ENCODE measurements at places on chromosomes 12 and 14. TPM values are rescaled to one million over a fixed set of nuclear protein-coding genes. Genes with fewer than 3 reads are reported as not detected.

Gene MYH7
- total RNA-seq = 4,592 TPM

Gene MLH3
- 16.1 TPM for total RNA-seq

Gene GRIP1
- total RNA-seq = 5.3 TPM

Gene SBNO1
- 19.8 TPM for total RNA-seq

Measured in right atrium auricular region (tissue), 2 donors.